Stimulated activated CD8-positive, alpha-beta memory T cell treated with anti-CD3 and anti-CD28 coated beads, Interleukin-7, amount 100 ng/mL, for 1 hour (primary cell): ENCODE measurements at places on chromosomes 4 and X.

DNA sequence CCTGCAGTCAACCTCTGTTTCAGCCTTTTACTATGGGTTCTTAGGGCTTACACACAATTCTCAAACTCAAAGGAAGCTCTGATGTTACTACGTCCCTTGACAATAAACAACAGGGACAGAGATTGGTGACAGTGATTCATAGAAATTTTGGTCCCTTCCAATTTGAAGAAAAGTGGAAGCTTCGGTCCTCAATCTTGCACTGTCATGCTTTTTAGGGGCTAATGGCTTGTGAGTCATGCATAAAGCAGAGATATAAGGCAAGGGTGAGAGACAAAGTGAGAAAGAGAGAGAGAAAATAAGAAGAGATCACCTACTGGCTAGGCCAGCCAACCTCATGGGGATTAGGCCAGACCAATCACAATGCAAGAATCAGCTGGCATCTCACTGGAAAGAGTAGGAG lies 63.2 kb upstream of the STARD8 start:
- DNase-seq, result no peak

GRCh38 chrX:14274691-14275090 lies 245.0 kb upstream of the GEMIN8 start:
- DNase-seq, result no peak

GRCh38 chr4:163606896-163607691 lies 112.6 kb downstream of the TMA16 start:
- DNase-seq, result no peak

- DNase-seq, result no peak
Observed at GRCh38 chr4:88109123-88109881, 49.1 kb downstream of the ABCG2 start.

GRCh38 chr4:11866391-11866790 lies 437.7 kb upstream of the HS3ST1 start:
- DNase-seq, result no peak

- no peak for DNase-seq
Observed at GRCh38 chrX:150934453-150934852, 36.0 kb upstream of the CD99L2 start.

DNA sequence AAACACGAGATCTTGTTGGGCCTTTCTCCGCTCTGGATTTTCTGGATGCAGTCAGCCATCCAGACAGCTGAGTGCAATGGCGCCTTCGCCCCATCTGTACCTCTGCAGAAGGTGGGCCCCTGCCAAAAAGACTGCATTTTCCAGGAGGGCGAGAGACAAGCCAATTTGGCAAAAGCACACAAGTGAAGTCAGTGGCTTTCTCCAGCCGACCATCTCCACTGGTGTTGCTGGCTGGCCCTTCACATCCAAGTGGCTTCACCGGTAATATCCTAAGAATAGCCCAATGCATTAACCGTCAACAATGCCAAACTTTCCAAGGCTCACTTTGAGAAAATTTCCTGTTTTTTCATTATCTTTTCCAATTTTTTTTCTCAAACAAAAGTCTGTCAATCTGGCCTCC lies 96.2 kb upstream of the MXRA5 start:
- DNase-seq, result no peak

DNA sequence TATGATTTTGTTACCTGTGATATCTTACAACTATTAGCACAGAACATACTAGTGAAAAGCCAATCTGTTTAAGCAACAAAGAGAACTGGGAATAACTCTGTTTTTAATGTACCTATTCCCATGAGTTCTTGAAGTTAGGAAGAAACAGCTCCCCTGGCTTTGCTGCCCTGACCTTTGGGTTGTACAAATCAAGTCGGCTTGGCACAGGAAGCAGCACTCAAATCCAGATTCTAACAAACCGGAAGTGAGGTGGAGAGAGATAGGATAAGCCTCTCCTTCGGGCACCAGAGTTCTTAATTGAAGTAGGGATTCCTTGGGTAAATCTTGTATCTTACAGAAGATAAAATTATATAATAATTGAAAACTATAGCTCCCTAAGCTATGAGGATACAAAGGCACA lies 144.8 kb upstream of the CPEB2 start:
- no peak for DNase-seq

- DNase-seq, result no peak
Observed at GRCh38 chrX:19127649-19128168, 5.4 kb upstream of the ADGRG2 start.

DNA sequence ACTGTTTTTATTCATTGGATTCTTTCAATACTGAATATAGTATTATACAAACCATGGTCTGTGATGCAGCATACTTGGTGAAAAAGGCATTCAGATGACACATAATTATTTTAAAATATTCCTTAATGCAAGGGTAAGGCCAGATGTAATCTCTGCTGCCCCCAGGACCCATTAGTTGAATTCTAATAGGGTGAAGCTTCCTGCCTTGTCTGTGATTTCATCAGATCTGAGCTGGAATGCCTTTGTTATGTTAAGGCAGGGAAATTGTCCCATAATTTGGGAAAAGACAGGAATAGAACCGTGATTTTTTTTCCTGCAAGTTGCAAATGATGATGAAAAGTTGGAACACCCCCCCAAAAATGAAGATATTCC lies 26.1 kb downstream of the ZRSR2 start:
- no peak for DNase-seq

GRCh38 chr4:98626350-98626749 lies 32.1 kb downstream of the TSPAN5 start:
- no peak for DNase-seq

DNA sequence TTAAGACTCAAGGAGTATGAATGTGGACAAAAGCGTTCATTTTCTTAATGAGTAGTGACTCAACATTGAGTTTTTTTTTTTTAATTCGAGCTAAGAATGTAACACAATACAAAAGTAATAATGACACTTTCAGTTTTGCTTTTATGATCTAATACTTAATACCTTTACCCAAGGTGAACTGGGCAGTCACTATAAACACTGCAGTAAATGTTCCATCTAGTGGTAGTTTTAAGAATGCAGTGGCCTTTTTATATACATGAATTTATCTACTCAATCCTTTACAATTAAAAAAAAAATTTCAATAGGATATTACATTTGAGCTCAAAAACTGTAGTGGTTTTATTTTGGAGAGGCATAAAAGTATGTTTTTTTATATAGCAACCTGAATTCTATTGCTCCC lies 33.9 kb downstream of the PDK3 start:
- no peak for DNase-seq

DNA sequence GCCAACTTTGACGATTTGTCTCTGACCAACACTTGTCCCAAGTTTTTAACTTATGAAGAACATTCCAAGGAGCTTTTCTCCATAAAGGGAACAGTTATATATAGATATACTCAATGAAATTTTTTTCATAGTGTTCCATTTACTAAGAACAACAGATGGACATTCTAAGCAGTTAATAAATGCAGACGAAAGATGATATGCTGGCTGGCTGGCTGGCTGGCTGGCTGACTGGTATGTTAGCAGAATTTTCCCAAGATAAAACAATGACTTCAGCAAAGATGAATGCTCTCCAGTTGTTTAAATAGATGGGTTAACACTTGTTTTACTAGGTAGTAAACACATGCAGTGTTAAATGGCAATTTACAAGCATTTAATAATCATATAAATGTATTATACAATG lies 62.2 kb downstream of the SPANXN3 start:
- DNase-seq, result no peak

GRCh38 chrX:115174548-115174947 lies 14.7 kb upstream of the RBMXL3 start:
- DNase-seq, result no peak

- DNase-seq, result no peak
Observed at GRCh38 chr4:76441881-76442280, 6.9 kb downstream of the SHROOM3 start.

GRCh38 chr4:119025916-119026661 lies 109.5 kb upstream of the MYOZ2 start:
- DNase-seq, result no peak

- no peak for DNase-seq
Observed at GRCh38 chrX:72694170-72694569, 19.9 kb downstream of the PHKA1 start.

DNA sequence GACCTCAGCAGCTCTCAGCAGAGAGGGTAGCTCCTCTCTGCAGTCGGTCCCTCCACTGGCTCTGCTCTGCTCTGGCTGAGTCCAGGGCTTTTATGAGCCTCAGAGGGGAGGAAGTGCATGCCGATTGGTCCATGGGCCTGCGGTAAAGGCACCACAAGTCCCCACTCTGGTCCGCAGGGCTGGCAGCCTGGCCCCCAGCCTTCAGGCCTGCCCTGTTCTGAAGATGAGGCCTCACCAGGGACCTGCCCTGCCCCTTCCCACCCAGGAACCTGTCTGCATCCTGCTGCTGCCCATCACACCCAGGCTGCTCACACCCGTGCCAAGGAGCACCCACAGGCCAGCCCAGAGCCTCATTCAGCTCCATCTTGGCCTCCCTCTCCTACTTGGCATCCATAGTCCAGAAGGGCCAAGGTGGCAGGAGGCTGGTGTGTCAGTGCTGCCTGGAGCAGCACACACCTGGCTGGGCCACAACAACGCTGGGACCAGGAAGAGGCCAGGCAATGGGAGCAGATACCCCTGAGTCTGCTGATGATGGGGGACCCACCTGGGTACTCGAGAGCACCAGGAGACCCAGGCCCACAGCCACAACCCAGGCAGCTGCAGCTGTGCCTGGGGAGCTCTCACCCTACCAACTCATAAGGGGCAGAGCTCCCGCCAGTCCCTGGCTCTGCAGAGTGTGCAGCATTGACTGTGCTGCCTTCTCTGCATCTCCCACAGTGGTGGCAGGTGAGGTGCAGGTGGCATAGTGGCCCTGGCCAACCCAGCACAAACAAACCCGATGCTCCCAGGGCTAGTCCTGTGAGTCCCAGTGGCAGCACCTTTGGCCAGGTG lies 191.9 kb upstream of the NUDT6 start:
- no peak for DNase-seq
